ENCODE measurements at places on chromosomes 16 and 17.

GRCh38 chr17:50584749-50585148, 24.2 kb downstream of the CACNA1G start:
- DNase-seq = no peak

DNA sequence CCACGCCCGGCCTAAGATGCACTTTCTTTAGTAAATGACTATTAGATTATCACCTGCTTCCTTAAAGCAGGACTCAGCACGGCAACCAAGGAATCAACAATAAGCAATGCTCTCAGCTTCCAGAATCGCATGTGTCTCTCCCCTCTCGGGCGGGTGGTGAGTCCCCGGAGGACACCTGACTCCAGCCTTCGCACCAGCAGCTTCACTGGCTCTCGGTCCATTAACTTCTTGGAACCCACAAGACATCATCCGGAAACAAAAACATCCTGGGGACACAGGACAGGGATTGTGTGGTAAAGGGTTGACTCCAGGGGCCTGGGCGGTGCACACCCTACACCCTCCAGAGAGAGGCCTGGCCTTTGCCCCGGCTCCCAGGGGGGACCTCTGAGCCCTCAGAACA, 22.7 kb downstream of the UTS2R start:
- no peak for DNase-seq

- DNase-seq = no peak
Observed at GRCh38 chr17:10837921-10838320, at the start of gene PIRT. TSS of gene PIRT (minus strand) at chr17:10838087. CDS start at chr17:10825645, 12,442 bp downstream.

DNA sequence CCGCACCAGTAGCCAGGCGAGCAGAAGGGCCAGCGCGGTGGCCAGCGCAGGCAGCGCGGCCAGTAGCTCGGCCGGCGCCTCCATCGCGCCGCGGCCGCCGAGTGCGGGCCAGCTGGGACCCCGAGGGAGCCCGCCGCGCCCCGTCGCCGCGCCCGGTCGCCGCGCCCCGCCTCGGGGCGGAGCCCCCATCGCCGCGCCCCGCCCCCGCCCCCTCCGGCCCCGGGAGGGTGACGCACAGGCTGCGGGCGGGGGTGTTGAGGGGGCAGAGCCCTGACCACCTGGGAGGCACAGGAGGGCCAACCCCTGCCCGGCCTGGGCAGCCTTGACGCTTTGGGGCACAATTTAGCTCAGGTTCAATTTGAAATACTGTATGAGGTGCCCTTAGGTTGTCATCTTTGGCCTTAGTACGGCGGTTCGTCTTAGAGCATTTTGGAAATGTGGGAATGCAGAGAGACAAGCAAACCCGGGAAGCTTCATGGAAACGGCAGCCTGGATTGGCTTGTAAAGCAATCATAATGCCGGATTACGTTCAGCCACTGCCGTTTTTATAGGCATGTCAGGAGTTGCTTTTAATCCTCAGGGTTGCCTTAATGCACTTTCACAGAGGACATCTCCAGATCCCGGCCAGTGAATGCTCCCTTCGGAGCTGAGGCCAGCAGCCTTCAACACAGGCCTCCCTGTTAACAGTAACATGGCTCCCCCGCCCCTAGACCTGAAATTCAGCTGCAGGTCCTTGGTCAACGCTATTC, at the start of gene MXRA7:
MXRA7 (minus strand) TSS at position 103 of the 749 bp plus-strand sequence; CDS start at position 84, 19 bp downstream.
- DNase-seq = no peak

GRCh38 chr17:79907850-79908249, 68.6 kb upstream of the CBX4 start:
- DNase-seq = no peak

GRCh38 chr17:48584223-48584741, 5.8 kb downstream of the HOXB3 start:
- no peak for DNase-seq

GRCh38 chr16:84557059-84557458, 52.6 kb upstream of the MEAK7 start:
- no peak for DNase-seq

GRCh38 chr17:29010586-29010985, 4.8 kb upstream of the SEZ6 start:
- peak; percentile 39 for DNase-seq

GRCh38 chr17:34207572-34207971, 47.5 kb upstream of the CCL2 start:
- DNase-seq = no peak

DNA sequence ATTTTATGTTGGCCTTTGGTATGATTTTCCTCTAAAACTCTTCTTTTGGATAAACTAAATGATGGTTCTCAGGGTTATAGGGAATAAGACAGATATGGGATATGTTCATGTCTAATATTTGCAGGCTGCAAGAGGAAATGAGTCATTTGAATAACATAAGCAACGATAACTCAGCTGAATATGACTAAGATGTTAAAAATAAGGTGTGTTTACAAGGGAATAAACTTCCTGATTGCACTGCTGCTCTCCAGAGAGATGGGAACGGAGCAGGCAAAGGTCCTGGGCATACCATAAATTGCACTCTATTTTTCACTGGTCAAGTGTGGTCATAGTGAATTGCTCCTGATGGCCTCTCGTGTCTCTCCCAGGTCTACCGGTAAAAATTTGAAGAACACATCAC, 666.2 kb downstream of the TOX3 start:
- DNase-seq = no peak

DNA sequence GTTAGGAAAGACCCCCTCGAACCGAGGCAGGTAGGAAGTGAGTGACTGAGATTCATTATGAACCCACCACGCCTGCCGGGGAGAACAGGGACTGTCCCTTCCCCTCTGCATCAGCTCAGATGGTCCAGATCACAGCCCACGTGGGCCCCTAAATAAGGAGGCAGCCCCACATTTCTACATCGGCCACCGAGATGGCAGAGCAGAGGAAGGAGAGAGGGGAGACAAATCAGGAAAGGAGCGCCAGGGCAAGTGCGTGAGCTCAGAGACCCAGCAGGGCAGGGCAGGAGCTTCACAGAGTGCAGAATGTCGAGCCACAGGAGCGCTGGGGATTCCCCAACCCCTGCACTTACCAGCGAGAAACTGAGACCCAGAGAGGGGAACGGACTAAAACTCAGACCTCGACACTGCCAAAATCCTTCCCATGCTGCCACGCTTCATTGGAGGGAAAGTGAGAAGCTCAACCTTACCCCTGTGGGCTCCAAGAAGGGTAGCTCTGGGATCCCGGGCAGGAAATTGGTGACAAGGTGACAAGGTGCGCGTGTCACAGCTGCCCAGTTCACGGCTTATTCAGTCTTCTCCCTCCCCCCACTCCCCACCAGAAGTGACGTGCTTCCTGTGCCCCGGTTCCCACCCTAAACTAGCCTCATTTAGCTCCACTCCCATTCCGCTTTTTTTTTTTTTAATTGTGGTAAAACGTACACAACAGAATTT, at the start of gene ICAM2:
ICAM2 (minus strand) TSS at position 578 of the 711 bp plus-strand sequence. CDS start 13,942 bp downstream, outside the sequence.
- no peak for DNase-seq

DNA sequence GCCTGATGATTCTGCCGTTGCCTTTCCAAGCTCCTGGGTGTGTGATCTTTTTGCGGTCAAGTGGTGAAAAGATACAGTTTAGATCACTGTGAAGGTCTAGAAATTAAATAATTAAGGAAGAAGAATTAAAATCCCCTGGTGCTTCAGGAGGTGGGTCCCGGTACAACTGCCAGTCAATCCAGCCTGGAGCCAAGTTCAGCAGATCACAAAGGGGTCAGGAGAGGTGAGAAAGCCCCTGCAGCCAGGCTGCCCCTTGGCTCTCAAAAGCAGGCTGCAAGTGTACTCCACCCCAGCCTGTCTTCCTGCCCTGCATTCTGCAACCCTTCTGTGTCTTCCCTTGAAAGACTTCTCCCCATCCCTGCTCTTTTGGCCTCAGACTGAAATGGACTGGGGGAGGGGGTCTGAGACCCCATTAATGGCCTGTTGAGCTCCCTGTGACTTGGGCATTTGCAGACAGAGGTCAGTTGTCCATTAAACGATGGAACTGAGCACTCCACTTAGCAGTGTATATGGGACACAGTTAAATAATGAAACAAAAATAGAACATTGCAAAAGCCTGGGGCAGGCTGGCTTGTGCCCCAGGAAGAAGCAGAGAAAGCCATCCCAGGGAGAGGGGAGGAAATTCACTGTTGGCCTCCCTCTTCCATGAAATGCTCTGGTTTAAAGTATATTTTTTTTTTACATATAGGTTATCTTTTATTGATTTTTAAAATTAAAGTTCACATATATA, 15.1 kb downstream of the CACNG5 start:
- DNase-seq = no peak

GRCh38 chr16:48099455-48099854, 56.3 kb downstream of the ABCC12 start:
- no peak for DNase-seq

GRCh38 chr17:76138896-76139752, 1.9 kb downstream of the FOXJ1 start:
- DNase-seq = no peak

- DNase-seq = no peak
Observed at GRCh38 chr17:48386826-48387225, 43.2 kb downstream of the SKAP1 start.

GRCh38 chr16:27426423-27427408, 24.7 kb downstream of the IL21R start:
- DNase-seq = no peak

GRCh38 chr17:69187294-69187693, 41.3 kb downstream of the ABCA10 start:
- DNase-seq = no peak

GRCh38 chr17:73901661-73902415, 257.6 kb upstream of the SDK2 start:
- peak; percentile 65 for DNase-seq
